Brain (organoid and tissue), 16 donors: ENCODE measurements at places on chromosomes 12 and 14.
A peak's percentile ranks its signal among the peaks of the same experiment; 100 is the strongest.

- no peak for DNase-seq
Measured at GRCh38 chr12:83057436-83057835, 370.7 kb downstream of the TMTC2 start.

DNA sequence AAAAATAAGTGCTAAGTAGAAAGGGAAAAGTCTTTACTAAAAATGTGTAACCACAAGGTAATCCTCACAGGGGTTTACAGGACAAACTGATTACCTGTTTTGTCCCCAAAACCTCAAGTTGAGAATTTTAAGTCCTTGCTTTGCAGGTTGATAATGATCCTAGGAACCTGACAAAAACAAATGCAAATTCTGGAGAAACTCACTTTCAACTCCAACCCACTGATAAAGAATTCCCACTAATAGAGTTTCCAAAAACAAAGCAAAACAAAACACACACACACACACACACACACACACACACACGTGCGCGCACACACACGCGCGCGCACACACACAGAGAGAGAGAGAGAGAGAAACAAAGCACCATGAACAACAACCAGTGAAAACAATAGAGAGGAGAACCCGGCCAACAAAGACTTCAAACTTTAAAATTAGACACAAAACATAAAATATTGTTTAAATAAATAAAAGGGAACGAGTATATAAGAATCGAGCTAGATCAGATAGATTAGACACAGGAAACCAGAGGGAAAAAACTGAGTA is 187.0 kb upstream of the FOXN3 start:
- DNase-seq = no peak

GRCh38 chr12:49925433-49926204 is 21.9 kb upstream of the FAIM2 start:
- no peak for DNase-seq

DNA sequence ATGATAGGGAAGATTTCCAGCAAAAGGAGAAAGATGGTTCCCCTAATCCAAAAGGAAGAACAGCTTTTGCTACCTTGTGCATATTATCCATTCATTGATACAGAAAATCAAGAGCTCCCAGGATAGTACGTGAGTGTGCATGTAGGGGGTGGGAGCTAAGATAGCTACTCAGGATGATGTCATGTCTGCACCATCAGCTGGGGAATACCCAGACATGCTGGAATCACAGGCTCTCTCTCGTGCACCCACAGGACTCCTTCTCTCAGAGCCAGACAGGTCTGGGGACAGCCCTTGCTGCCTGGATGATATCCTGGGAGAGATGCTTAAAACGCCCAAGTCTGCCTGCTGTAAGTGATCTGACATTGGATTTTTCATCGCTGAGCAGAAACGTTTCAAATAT is 38.9 kb downstream of the FOXN3 start:
- DNase-seq = peak; percentile 49

DNA sequence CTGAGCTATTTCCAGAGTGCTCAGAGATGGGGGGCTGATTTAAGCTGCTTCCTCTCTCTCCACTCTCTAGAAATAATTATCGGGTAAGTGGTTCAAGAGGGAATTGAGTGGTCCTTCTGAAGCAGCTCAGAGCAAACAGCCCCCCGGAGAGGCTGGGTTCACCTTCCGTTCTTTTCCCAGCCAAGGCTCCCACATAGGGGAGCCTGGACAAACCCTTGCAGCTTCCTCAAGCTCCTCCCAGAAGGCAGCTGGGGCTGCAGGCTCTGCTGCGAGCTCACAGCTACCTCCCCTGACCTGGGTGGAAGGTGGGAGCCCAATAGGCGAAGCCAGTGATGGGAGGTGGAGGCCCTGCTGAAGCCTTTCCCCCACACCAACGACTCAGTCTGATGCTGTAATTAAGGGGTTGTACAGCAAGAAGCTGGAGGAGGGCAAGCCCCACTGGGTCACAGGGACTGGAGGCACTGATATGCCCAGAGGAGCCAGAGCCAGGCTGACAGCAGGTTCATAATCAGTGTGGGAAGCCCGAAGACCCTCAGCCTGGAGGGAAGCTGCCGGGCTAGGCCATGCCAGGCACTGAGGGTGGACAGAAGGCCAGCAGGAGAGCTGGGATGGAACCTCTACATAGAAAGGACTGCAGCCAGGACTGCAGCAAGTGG is 52.4 kb downstream of the ARL6IP4 start:
- DNase-seq = no peak

DNA sequence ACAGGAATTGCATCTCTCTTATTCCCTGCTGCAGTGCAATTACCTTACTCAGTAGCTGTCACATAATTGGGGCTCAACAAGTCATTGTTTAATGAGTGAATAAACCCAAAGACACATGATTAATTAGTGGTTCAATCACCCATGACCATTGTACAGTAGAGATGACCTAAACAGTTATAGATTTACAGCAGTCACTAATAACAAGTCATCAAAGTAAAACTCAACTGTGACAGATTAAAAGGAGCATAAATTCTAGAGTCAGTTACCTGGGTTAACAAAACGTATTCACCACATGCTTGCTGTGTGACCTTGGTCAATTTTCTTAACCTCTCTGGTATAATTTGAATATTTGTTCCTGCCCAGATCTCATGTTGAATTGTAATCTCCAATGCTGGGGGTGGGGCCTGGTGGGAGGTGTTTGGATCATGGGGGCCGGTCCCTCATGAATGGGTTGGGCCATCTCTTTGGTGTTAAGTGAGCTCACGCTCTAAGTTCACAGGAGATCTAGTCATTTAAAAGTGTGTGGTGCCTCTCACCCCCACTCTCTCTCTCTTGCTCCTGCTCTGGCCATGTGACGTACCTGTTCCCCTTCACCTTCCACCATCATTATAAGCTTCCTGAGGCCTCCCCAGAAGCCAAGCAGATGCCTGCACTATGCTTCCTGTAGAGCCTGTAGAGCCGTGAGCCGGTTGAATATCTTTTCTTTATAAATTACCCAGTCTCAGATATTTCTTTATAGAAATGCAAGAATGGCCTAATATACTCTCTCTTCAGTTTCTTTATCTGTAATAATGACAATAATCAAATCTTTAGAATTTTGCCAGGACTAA is 141.9 kb upstream of the PLEKHG7 start:
- DNase-seq = no peak

DNA sequence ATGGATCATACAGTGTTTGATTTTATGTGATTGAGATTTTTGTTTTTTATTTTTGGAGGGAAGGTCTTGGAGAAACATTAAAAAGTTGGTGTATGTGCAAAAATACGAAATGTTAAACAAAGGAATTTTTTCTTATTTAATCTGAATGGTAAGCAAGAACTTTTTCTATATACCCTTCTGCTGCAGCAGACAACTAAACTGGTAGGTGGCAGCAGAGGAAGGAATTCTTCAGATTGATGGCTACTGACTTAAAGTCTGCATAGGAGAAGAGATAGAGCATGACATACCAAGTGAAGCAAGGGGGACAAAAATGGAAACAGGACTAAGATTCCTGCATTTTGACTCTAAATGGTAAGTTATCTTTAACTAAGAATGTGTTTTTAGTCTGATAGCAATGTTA is 42.0 kb upstream of the A2ML1 start:
- DNase-seq = peak; percentile 84

- no peak for DNase-seq
Measured at GRCh38 chr14:35254736-35255135, 37.4 kb upstream of the PSMA6 start.

DNA sequence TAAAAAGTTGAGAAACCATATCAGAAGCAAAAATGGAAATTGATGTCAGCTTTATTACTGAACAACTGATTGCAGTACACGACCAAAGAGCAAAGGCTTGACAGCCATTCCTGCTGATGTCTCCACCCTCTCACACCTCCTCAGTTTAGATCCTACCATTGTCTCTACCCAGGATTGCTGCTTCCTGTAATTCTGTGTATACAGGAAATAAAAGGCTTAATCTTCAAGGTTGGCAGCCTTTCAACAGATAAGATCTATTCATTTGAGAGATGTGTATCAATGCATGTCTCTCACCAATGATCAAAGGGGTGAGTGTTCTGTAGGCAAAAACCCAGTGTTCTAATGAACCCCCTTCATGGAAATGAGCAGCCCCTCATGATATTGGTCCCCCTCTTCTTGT is 27.0 kb downstream of the SLCO1C1 start:
- no peak for DNase-seq

GRCh38 chr14:32244404-32244803 is 41.3 kb upstream of the RNU6-8 start:
- no peak for DNase-seq

GRCh38 chr14:97212399-97212798 is 415.2 kb downstream of the VRK1 start:
- no peak for DNase-seq

- peak; percentile 25 for DNase-seq
Measured at GRCh38 chr14:88934351-88934806, 109.9 kb downstream of the TTC8 start.

DNA sequence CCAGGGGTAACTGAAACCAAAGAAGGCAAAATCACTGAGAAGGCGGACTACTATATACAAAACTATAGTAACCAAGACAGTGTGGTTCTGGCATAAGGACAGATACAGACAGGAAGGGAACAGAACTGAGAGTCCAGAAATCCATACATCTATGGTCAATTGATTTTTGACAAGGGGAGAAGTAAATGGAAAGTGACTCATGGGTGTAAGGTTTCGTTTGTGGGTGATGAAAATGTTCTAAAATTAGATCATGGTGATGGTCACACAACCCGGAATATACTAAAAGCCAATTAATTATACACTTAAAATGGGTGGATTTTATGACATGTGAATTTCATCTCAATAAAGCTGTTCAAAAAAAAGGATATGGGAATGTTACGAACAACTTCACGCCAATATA is 18.7 kb downstream of the ANGEL1 start:
- DNase-seq = no peak

- DNase-seq = no peak
Measured at GRCh38 chr14:76877871-76878270, 51.7 kb downstream of the LRRC74A start.

DNA sequence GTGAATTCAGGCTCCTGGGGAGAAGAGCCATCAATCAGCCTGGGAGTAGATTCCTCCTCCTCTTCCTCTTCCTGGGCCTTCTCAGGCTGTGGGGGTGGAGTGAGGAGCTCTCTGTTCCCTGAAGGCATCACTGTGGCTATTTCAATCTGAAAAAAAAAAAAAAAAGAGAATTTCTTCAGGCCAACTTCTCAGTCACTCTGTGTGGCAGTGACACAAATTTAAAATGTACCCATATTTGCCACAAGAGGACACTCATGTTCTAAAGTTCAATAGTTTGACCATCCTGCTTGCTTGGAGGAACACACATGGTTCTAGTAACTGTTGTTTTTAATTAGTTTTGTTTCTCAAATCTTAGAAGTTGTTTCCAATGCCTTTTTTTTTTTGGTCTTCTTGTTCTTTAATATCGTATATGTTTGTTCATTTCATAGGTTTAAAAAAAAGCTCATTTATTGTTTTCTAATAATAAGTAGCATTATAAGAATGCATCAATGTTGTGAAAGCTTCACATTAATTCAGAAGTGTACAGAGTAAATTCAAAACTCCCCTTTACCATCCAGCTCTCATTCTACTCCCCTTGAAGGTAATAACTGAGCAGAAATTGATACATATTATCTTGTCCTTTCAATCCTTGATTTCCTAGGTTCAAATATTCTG is 23.3 kb upstream of the CCER1 start:
- peak; percentile 76 for DNase-seq

DNA sequence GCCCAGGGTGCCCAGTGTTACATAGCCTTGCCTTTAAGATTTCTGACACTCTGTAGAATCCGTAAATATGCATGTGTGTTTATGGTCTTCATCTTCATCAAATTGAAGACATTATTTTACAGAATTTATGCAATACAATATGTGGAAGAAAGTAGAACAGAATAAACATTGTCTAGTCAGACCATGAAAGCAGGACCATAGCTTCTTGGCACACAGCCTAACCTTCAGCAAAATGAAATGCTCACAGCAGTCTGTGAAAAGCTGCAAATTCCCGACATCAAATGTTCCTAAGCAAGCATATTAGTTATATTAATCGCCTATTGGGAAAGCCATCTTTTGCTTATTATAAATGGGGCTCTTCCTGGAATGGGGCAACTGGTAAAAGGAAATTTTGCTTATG is 111.3 kb upstream of the GARIN2 start:
- DNase-seq = peak; percentile 61

GRCh38 chr12:52274521-52275120 is at the start of gene KRT86:
Gene KRT86 (plus strand): TSS chr12:52274645. CDS start chr12:52301917, 27,272 bp downstream.
- no peak for DNase-seq

DNA sequence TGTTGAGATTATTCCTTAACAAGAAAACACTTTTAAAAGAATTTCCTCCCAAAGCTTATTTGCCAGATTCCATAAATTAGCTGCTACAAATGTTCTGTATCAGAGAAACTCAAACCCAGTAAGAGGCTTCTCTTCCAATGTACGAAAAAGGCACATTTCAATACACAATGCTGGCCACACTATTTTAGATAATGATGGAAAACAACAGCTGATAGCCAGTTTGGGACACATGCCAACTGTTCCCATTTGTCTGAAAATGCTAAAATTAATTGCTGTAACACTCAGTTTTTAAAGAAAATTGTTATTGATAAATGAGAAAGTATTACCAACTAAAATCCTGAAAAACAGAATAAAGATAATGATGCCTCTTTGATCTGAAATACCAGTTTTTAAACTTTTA is 4.4 kb downstream of the CFL2 start:
- DNase-seq = no peak

DNA sequence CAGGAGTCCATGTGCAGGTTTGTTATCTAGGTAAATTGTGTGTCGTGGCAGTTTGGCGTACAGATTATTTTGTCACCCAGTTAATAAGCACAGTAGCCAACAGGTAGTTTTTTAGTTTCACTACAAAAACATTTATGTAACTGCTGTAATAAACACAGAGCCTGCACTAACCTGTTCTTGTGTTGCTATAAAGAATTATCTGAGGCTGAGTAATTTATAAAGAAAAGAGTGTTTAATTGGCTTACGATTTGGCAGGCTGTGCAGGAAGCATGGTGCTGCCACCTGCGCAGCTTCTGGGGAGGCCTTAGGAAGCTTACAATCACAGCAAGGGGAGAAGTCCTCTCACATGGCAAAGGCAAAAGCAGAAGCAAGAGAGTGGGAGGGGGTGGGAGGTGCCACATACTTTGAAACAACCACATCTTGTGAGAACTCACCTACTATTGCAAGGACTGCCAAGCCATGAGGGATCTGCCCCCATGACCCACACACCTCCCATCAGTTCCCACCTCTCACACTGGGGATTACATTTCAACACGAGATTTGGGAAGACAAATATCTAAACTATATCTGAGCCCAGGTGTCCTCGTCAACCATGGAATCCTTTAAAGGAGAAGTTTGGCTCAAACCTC is 266.4 kb upstream of the GRIP1 start:
- DNase-seq = no peak

- DNase-seq = no peak
Measured at GRCh38 chr12:15530361-15530760, 208.1 kb downstream of the PTPRO start.
